Stimulated activated CD4-positive, alpha-beta T cell treated with anti-CD3 and anti-CD28 coated beads, TNF-alpha, amount 100 ng/mL, for 24 hours (primary cell): ENCODE measurements at places on chromosomes 1 and 21.
A peak's percentile ranks its signal among the peaks of the same experiment; 100 is the strongest.

- DNase-seq: no peak
Observed at GRCh38 chr1:229410692-229411433, 23.0 kb downstream of the ACTA1 start.

DNA sequence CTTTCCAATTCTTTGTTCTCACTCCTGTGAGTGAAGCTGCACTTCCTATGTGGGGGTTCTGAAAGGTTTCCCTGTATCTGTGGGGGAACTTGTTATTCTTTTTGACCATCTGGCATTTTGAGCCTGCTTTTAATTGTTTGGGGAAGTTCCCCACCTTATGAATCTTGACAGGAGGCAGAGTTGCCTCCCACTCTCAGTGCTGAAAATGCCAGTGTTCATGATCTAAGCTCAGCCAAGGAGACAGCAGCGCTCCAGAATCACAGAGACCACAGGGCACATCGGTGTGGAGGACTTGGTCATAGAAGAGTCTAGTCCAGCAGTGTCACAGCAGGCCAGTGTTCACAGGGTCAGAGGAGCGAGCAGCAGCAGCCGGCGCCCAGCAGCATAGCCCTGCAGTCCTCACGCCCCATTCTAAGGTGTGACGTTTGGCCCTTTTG lies 63.8 kb upstream of the PRDX6 start:
- no peak for DNase-seq

DNA sequence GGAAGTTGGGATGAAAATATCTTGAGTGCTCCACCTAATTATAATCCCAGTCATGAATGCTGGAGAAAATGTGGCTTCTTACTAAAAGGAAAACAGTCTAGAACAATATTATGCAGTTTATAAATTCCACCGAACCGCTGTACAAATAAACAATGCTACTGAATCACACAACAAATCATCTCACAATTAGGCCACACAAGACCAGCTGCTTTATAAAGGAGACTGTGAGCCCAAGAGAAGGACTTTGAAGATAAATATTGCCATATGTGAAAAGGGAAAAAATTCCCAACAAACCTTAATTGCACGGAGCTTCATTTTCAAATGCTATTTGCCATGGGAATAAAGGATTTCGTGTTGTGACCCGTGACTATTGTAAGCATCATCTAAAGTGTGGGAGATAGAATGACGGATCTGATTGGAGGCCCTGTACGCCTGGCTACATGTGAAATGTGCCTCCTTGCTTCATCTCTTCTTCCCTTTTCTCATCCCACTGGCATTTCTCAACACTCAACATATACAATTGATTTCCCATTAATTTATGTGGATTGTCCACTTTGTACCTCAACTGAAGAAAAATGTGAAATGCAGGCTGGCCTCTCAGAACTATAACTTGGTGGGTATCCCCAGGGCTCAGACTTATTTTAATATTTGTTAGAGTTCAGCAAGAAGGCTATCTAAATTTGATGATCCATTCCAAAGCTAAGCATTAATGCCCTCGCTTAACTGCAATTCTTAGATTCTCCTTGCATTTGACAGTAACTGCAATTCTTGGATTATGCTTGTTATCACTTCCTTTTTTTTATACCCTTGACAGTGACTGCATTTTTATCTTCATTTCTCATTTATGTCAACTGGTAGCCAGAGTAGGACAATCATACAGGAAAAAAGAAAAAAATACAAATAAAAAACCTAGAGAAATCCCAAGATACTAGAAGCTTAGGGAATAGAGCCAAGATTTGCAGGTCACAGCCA lies 122.3 kb downstream of the TGFB2 start:
- DNase-seq: no peak

- no peak for DNase-seq
Observed at GRCh38 chr1:109312978-109313775, 6.4 kb upstream of the MYBPHL start.

DNA sequence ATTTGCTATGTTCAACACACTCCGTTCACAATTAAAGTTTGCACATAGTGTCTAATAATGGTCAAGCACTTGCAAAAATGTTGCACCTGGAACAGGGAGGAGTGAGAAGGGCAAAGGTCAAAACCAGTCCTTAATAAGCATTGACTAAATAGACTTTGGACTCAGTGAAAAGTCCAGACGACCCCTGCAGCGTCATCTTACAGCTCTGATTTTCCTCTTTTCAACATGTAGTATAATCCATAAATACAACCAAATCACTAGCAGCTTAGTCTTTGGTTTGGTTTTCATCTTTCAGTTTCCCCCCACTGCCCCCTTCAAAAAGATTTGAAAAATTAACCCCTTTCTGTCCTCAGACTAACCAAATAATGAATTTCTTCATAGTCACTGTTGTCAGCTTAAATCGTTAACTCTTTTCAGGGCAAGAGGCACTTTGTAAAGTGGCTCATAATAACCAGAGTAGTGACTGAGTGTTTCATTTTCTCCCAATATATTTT lies 290.3 kb downstream of the PTPRC start:
- DNase-seq: no peak

DNA sequence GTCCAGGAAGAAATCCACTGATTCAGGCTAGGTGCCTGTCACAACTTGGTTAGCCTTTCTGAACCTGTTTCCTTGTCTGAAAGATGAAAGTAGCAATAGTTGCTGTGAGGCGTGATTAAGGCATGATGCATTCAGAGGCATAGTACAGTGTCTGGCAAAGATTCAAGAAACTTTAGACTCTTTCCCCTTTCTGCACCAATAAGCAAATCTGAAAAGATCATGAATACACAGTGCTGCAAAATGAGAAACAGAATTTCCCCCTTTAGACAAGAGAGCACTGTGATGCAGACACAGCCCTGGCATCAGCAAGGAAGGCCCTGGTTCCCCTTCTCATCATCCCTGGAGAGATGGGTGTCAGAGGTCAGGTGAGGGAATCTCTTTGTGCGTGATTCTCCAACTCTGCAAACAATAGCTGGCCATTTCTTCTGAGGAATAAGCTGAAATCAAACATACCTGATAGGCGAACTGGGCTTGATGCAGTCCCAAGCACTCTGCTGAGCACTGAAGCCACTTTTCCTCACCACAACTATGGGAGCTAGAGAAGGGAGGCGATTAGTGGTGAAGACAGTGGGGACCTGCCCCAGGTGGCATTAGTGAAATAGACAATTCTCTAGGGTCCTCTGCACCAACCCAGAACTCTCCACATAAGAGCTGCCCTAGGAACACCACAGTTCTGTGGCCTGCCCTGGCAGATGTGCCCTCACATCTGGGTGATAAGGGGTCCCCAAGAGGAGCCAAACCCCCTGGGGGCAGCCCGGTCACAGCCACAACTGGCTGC lies 41.7 kb downstream of the ITPKB start:
- DNase-seq: no peak

GRCh38 chr1:104531990-104532389 lies 782.3 kb downstream of the AMY1C start:
- DNase-seq: no peak

DNA sequence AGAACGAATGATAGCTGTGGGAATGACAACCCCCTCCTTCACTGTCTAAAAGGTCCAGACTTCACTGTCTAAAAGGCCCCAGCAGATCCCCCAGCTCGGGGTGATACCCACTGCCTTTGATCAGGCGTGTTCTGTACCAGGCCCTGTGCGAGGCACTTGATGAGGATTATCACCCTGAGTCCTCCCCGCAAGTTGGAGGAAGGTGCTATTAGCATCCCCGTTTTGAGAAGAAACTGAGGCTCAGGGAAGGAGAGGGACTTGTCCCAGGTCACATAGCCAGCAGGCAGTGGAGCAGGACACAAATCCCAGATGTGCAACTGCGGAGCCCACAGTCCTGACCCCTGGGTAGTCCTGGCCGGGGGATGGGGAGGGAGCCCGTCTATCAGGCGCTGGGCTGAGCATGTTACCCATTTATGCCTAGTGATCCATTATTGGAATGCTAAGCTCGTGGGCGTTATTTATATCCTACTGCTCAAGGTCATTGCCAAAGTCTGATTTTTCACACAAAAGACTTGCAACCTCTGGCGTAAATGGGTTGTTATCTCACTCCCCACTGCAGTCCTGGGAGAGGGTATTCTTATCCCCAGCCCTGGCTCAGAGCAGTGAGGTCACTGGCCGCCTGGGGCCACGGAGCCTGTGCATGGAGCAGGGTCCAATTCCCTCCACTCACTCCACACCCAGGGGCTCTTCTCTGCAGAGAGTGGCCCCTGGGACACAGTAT lies 722.2 kb downstream of the MATN1 start:
- no peak for DNase-seq

GRCh38 chr1:153985941-153986761 lies at the start of gene RAB13:
RAB13 (minus strand) TSS chr1:153986339; CDS start chr1:153986236, 103 bp downstream.
- no peak for DNase-seq

DNA sequence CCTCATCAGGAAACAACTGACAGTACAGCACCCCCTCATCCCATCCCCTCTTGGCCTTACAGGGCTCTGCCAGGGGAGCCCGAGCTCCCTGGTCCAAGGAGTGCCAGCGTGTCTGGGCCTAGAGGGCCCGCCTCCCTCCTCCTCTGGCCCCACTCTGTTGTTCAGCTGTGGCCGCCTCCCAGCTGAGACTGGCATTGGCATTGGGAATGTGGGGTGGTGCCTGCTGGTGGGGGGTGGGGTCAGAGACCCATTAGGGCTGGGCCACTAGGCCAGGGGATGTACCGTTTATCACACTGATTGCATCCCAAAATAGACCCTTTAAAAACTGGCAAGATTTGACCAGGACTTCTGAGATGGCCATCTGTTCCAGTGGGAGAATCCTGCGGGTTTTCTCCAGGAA lies 1.4 kb downstream of the LDLRAP1 start:
- DNase-seq: no peak

DNA sequence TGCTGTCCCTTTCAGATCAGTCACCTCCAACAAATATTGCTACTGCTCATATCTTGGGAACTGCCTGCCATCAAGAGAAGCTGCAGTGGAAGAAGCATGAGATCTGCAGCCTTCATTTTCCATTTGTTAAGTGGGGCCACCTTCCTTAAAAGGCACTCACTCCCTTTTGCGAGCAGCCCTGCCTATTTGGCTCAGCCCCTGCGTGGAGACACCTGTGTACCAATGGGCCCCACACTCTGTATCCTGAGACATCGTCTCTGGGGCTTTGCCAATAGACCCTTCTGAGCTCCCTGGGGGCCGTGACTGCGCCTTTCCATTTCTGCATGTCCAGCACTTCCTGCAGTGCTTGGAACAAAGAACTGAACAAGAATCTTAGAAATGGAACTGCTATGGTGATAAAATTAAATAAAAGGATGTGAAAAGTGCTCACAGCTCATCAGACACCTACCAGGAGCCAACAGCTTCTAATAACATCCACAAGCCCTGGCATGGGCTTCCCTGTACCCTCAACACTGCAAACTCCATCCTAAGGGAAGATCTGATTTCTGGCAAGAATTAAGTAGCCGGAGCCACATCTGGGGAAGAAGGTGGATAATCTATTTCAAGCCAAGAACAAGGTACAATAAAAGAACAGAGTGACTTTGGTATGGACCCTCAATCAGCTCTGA lies 36.7 kb downstream of the PARP1 start:
- DNase-seq: no peak

GRCh38 chr1:36606641-36607262 lies 124.0 kb upstream of the CSF3R start:
- no peak for DNase-seq

GRCh38 chr1:57279909-57280666 lies 143.8 kb downstream of the DAB1 start:
- DNase-seq: no peak

- DNase-seq: no peak
Observed at GRCh38 chr1:220929304-220929703, 50.1 kb downstream of the HLX start.

- DNase-seq: no peak
Observed at GRCh38 chr1:158163000-158163947, 17.4 kb upstream of the CD1D start.

DNA sequence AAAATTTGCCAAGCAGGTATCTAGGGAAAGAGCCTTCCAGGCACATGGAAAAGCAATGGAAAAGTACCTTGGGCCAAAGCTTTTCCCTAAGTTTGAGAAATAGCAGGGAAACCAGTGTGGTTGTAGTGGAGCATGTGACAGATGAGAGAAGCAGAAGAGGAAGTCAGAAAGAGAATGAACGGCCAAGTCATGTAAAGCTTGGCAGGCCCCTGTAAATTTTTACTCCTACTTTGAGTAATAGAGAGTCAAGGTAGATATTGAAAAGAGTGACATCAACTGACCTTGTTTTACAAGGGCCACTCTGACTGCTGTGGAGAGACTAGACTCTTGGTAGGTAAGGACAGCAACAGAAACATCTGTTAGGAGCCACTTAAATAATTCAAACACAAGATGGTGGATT lies 180.9 kb upstream of the PRMT6 start:
- no peak for DNase-seq

- DNase-seq: no peak
Observed at GRCh38 chr1:1039145-1039910, 19.4 kb downstream of the AGRN start.

- no peak for DNase-seq
Observed at GRCh38 chr1:4972761-4973320, 318.4 kb downstream of the AJAP1 start.

DNA sequence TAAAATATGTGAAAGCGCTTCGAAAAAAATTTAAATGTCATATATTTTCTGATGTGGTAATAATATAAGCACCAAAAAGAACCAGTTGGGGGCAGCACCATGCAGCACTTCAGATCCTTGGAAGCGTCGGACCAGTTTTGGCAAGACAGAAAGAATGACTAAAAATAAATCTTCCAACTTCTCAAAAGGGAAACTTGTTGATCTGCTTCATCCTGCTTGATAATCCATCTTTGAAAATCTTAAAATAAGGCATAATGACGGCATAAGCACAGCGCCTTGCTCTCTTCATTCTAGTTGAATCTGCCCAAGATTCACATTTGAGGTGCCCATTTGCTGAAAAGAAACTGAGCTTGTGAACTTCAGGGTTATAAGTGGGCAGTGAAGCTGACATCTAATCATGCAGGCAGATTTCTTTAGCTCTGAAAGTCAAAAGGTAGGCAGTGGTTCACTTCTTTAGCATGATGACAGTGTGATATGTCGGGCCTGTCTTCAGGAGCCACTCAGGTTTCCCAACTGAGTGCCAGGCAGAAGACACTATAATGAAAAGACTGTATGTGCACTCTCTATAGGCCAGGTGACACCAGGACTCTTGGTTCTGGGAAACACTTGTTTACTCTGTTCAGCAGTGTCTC lies 19.8 kb upstream of the MUTYH start:
- peak; percentile 42 for DNase-seq

- no peak for DNase-seq
Observed at GRCh38 chr21:40587736-40588346, 259.1 kb downstream of the DSCAM start.

GRCh38 chr1:223683586-223684487 lies 18.3 kb upstream of the CAPN8 start:
- DNase-seq: peak; percentile 35

DNA sequence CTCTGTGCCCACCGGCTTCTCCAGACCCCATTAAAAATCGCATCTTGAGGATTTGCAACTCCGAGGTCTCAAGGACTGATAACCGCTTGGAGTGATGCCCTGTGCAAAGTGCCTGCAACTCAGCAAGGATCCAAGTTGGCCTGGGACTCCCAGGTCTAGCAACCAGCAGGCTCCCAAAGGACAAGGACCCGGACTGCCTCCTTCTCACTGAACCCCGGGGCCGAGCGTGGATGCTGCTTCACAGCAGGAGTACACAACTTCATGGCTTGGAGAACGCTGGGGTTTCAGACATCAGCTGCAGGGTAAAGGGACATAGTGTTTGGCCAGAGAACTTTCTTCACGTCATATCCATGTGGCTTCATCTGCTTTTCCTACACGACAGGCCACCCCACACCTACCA lies 65.2 kb downstream of the ATP5PO start:
- DNase-seq: no peak

GRCh38 chr1:40919475-40920011 lies 57.4 kb upstream of the CITED4 start:
- DNase-seq: no peak
